ENCODE measurements at places on chromosomes 7 and 10.

DNA sequence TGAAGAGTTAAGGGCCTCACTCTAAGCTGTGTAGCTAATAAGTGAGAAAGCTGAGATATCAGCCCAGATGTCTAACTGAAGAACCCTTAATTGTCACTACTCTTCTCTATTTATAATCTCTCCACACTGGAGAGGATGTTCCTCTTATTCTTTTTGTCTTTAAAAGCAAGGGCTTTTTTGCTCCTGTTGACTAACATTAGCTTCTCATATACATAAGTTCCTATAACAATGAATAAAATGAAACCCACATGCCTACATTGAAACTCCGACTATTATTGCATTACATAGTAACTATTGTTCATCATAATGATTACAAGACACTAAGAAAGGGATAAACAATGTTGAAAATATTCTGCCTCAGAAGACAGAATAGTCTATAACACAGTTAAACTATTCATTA lies 67.1 kb downstream of the GNAT3 start:
- DNase-seq: no peak

GRCh38 chr10:71442859-71443570 lies 46.3 kb downstream of the CDH23 start:
- no peak for DNase-seq

DNA sequence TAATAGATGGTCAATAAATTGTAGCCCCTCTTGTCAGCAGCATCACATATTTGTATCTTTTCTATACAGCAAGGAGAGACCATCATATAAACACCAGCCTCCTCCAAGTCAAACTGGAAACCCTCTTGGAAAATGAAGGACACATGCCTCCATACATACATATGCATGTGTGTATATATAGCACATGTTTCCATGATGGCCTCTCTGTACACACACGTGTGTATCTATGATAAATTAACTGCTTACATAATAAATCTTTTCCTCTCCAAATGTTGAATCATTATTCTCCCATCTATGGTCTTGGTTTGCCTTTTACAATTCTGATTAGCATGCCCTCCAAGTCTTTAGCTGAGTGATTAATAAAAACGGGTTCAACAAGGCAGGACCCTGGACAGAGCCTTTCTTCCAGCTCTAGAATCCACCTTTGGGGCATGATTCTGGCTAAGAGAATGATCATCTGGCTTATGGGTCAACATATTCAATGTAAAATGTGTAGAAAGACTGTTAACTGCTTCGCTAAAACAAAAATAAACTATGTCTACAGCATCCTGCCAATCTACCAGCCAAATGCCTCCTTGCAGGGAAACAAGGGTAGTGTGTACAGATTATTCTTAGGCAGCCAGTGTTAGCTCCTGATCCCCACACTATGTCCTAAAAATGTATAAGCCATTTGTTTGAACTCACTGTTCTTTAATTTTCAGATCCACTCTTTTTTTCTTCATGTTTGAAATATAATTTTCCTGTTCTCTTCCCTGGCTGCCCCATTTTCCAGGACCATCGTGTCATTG lies 70.0 kb downstream of the CRTAC1 start:
- no peak for DNase-seq

DNA sequence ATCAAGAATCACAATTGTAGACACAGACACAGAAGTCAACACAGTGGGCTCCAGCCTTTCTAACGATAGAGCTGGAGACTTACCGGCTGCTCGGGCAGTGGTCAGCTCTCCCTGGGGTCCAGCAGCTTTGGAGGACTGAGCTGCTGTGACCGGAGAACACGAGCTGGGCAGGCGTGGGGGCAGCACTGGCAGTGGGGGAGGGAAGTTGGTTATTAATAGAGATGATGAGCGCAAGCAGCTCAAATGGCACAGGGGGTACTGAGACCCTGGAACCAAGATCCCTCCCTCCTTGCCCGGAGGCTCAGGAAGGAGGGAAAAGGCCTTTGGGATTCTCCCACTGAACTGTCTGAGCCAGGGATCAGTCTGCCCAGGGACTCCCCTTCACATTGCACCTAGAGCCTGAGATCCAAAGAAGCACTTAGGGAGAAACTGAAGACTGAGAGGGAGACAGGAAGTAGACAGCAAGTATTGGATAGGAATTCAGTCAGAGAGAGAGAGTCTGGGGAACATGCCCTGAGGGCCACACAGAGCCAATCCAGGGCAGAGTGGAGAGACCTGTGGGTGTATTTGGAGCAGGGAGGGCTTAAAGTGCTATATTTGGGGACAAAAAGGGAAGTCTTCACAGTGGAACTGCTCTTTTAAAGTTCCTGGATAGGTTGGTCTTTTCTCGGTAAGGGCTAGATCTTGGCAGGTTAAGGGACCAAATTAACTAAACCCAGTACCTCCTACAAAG lies at the start of gene MYOZ1:
Gene MYOZ1, minus strand, starts transcription at position 147 of the 733 bp plus-strand sequence. CDS start 1,457 bp downstream, outside the sequence.
- DNase-seq: peak; percentile 68

GRCh38 chr10:131337741-131338140 lies 26.2 kb upstream of the TCERG1L start:
- DNase-seq: no peak

DNA sequence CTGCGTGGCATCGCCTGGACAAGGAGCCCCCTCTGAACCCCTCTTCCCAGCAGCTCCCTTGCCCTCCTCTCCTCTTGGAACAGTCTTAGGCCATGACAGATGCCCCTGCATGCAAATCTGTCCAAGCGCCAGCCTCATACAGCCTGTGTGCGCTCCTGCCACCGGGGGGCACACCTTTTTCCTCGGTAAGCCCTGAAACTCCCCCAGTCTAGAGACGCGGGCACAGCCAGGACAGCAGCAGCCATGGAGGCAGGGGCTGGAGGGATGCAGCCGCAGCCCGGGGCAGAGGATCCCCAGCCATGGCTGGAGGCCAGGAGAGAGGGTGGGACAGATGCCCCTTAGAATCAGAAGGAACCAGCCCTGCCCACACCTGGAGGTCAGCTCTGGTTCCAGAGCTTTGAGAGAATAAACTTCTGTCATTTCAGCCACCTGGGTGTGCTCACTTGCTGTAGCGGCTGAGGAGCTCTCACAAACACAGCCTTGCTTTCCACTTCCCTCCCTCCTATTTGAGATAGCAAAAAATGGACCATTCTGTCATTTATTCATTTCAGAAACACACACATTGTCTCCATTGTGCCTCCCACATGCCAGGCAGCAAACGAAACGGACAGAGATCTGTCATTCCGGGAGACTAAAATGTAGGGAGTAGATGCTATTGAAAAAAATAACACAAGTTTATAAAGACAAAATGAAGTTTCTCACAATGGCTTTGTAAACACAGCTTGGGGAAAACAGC lies 241.5 kb downstream of the WDR37 start:
- DNase-seq: peak; percentile 51

GRCh38 chr10:101649525-101650085 lies 45.4 kb downstream of the FBXW4 start:
- DNase-seq: no peak

GRCh38 chr7:116229366-116229765 lies 19.0 kb downstream of the TES start:
- no peak for DNase-seq

GRCh38 chr10:27482984-27483956 lies 20.8 kb upstream of the RAB18 start:
- DNase-seq: no peak

Measured in ELF-1 (cell line).